ENCODE measurements at places on chromosomes 11 and 22. TPM values are rescaled to one million over a fixed set of nuclear protein-coding genes. Genes with fewer than 3 reads are reported as not detected.
A peak's percentile ranks its signal among the peaks of the same experiment; 100 is the strongest.

USP2 gene
- 0.68 TPM for total RNA-seq

MTCH2 gene
- 47.8 TPM for total RNA-seq

PNPLA3 gene
- total RNA-seq, result not detected

KRTAP5-8 gene
- total RNA-seq, result not detected

QSER1 gene
- total RNA-seq, result 40.0 TPM

SLC15A3 gene
- 29.5 TPM for total RNA-seq

SLC17A6 gene
- not detected for total RNA-seq

GTSE1 gene
- 0.41 TPM for total RNA-seq

DNA sequence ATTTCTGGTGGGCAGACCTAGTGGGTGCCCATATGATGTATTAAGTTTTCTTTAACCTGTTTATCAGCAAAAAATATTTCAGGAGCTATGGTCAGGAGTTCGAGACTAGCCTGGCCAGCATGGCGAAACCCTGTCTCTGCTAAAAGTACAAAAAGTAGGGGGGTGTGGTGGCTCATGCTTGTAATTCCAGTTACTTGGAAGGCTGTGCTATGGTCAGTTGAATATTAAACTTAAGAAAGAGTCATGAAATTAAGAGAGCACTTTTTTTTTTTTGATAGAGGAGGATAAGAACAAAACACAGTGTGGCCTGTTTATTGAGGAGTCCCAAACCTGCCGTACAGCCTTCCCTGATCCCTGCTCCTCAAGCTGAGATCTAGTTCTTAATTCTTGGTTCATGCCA, 29.8 kb downstream of the OR6Q1 start:
- no peaks in the 10 kb centered on the region for H3K27me3 ChIP-seq
- H3K4me3 ChIP-seq, result no peak overlapping the region
- H3K4me1 ChIP-seq, result peaks cover 21% of the 10 kb centered on the region
- no peaks in the 10 kb centered on the region for H3K36me3 ChIP-seq

GRCh38 chr22:47386812-47387510, 624.5 kb downstream of the TBC1D22A start:
- no peaks in the 10 kb centered on the region for H3K27me3 ChIP-seq
- H3K36me3 ChIP-seq, result no peaks in the 10 kb centered on the region
- H3K27ac ChIP-seq, result no peak overlapping the region
- no peak overlapping the region for H3K4me3 ChIP-seq
- H3K4me1 ChIP-seq, result no peaks in the 10 kb centered on the region

DNA sequence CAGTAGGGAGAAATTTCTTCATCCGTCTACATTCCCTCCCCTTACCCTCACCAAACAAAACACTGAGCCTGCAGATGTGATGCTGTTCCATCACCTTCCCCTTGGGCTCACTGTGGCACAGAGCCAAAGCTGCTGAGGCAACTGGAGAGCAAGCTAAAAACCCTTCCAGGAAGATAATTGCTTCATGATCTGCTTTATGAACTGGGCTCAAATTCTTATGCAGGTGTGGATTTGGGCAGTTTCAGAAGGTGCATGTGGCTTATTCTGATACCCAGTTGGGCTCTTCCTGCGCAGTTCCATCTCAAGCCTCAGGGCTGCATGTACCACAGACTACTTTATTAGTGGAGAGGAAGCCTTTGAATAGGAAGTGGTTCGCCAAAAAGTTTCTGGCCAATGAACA, 58.3 kb downstream of the AAMDC start:
- no peak for DNase-seq
- H3K27ac ChIP-seq, result no peak overlapping the region
- no peaks in the 10 kb centered on the region for H3K4me1 ChIP-seq
- peaks cover 13% of the 10 kb centered on the region for H3K36me3 ChIP-seq
- H3K4me3 ChIP-seq, result no peak overlapping the region
- no peaks in the 10 kb centered on the region for H3K27me3 ChIP-seq

DNA sequence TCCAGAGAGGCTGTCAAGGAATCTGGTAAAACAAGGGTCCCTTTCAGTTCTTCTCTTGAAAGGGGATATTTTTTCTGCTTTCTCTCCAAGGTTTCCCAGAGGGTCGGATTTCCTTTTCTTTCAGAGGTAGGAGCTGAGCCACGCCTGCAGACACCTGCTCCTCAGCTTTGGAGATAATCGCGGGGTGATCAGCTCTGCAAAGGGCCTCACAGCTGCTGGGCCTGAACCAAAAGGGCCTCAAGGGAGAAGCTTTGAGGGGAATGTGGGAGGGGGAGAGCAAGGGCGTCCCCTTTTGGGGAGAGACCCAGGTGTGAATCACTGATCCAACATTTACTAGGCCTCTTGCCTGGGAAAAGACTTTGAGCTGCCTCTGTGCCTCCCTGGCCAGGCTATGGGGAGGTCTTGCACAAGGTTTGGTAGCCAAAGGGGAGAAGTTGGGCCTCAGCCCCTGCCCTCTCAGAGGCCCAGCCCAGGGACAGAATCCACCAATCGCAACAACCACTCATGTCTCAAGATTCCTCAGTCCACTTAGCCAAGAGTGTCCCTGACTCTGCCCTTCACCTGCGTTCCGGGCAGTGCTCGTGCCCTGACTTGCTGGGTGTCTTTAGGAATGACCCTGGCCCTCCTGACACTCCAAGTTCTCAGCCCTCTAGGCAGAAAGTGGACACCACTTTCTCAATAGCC, 14.0 kb upstream of the TP53I11 start:
- no peaks in the 10 kb centered on the region for H3K27me3 ChIP-seq
- H3K4me1 ChIP-seq, result no peaks in the 10 kb centered on the region
- no peaks in the 10 kb centered on the region for H3K36me3 ChIP-seq
- H3K4me3 ChIP-seq, result no peak overlapping the region
- DNase-seq, result no peak

GRCh38 chr11:44823868-44824267, 97.1 kb downstream of the TSPAN18 start:
- H3K36me3 ChIP-seq, result no peaks in the 10 kb centered on the region
- H3K27ac ChIP-seq, result no peak overlapping the region
- H3K27me3 ChIP-seq, result no peaks in the 10 kb centered on the region
- no peak for DNase-seq
- no peaks in the 10 kb centered on the region for H3K4me1 ChIP-seq

DNA sequence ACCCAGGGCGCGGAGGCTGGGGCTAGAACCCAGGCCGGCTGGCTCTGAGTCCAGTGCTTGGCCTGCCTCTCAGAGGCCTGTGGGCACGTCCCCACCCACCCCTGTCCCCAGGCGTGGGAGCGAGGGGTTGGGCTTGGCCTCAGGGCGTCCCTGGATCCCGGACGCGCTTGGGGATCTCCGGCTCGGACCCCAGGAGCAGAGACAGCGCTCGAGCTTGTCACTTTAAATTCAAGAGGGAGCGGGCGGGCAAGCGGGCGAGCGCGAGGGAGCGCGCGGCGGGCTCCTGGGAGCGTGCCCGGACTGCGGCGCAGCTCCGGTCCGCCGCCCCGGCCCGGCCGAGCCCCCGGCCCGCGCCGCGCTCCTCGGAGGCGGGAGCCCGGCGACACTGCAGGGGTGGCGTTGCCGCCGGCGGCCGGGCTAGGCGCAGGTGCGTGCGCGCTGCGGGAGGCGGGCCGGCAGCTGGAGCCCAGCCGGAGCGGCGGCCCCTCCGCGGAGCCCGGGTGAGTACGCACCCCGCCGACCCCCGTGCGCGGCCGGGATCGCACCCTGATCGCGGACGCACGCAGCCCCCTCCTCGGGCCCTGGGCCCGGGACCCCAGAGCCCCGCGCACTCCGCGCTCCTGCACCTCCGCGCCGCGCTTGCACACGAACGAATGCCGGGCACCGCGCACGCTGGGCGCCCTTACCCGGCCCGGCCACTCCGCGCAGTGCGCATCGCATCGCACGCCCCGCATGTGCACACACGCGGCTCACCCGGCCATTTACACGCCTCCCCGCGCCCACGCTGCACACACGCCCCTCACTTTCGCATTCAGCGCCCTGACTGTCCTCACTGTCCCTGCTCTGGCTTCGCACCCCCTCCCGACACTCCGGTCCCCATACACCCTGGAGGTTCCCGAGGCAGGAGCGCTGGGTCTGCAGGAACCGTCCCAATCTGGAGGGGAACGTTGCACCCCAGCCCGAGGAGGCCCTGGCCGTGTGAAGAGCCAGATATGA, at the start of gene SYT12:
SYT12 (plus strand) TSS at position 174 of the 996 bp plus-strand sequence. CDS start 7,011 bp downstream, outside the sequence.
- peak within 1 kb of the TSS; percentile 71 for H3K4me3 ChIP-seq
- H3K27ac ChIP-seq, result no peak within 1 kb of the TSS
- no peaks in the 10 kb centered on the region for H3K36me3 ChIP-seq
- no peaks in the 10 kb centered on the region for H3K27me3 ChIP-seq

DNA sequence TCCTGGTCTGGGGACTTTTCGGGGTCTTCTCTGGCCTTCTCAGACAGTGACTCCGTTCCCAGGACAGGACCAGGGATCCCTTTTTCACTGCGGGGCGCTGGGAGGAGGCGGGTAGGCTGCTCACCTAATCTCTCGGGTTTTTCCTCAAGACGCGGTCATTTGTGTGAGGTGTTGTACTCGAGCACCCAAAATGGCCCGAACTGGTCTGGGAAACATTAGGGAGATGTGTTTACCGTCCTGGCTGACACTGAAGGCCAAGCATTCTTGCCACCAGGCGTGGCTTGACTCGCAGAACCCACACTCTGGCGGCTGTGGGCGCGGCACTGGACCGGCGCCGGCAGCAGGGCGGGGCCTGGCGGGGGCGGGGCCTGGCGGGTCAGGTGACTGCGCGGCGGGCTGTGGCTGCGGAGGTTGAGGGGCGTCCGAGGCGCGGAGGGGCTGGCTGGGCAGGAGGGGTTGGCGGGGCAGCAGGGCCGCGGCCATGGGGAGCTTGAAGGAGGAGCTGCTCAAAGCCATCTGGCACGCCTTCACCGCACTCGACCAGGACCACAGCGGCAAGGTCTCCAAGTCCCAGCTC, at the start of gene SWAP70:
SWAP70 (plus strand) TSS at position 379 of the 577 bp plus-strand sequence; CDS start at position 482, 103 bp downstream.
- peak within 1 kb of the TSS; percentile 99 for H3K4me3 ChIP-seq
- DNase-seq, result peak; percentile 67
- H3K36me3 ChIP-seq, result no peaks in the 10 kb centered on the region
- peak within 1 kb of the TSS; percentile 96 for H3K27ac ChIP-seq
- H3K4me1 ChIP-seq, result no peaks in the 10 kb centered on the region

DNA sequence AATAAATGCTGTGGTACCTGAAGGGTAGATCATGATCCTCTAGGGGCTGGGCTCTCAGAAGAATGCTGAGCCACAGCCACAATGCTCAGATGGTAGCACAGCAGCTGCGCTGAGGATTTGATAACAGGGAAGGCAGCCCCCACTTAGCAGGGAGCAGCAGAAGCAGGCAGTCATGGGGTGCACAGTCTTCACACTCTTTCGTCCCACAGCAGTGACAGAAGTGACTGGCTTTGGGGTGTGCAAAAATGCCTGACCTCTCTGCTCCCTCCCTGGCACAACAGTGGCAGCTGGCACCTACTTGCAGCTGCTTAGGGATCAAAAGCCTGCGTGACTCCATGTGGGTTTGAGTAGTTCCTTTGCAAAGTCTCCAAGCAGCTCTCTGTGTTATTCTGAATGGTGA, 1349.8 kb upstream of the RAG2 start:
- no peak for DNase-seq
- H3K4me3 ChIP-seq, result no peak overlapping the region
- H3K27me3 ChIP-seq, result no peaks in the 10 kb centered on the region
- H3K4me1 ChIP-seq, result no peaks in the 10 kb centered on the region

- H3K4me1 ChIP-seq, result peaks cover 27% of the 10 kb centered on the region
- no peak for DNase-seq
- no peak overlapping the region for H3K4me3 ChIP-seq
These were observed 530.3 kb downstream of the TBC1D22A start for GRCh38 chr22:47292546-47293320.

DNA sequence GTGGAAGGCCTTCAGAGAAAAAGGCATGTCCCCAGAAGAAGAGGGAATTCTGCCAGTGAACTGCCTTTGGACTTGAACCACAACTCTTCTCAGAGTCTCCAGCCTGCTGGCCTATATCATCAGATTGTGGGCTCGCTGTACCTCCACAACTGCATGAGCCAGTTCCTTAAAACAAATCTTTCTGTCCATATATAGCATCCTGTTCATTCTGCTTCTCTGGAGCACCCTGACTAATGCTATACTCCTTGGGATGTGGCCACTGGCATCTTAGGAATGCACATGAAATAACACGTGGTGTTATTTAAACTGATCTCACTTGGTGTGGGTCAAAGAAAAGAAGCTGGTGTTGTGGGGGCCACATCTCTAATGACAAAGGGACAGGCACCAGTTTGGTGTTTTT, 58.3 kb upstream of the VSTM5 start:
- no peak overlapping the region for H3K4me3 ChIP-seq
- H3K27ac ChIP-seq, result no peak overlapping the region
- H3K4me1 ChIP-seq, result peaks cover 10% of the 10 kb centered on the region
- H3K27me3 ChIP-seq, result no peaks in the 10 kb centered on the region
- H3K36me3 ChIP-seq, result no peaks in the 10 kb centered on the region

- no peaks in the 10 kb centered on the region for H3K4me1 ChIP-seq
- DNase-seq, result no peak
- H3K36me3 ChIP-seq, result no peaks in the 10 kb centered on the region
- H3K27ac ChIP-seq, result no peak overlapping the region
- no peaks in the 10 kb centered on the region for H3K27me3 ChIP-seq
These were observed 138.8 kb upstream of the ZBED5 start for GRCh38 chr11:10996678-10997077.

DNA sequence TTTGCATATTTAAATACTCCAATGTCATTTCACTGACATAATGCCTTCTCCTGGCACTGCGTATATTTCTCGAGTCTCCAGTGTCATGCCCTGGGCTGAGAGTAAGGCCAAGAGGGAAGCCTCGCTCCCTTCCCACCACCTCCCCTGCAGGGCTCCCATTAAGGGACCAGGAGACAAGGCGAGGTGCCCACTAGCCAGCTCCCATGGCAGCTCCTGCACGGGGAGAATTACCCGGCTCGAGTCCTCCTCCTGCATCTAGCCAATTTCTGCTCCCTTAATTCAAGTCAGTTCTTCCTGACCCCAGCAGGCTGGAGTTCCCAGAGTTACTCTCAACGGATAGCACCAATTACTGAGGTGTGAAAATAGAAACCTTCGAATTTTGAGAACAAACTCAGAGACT, 31.9 kb downstream of the OPCML start:
- H3K27ac ChIP-seq, result no peak overlapping the region
- no peak overlapping the region for H3K4me3 ChIP-seq
- no peaks in the 10 kb centered on the region for H3K36me3 ChIP-seq
- no peaks in the 10 kb centered on the region for H3K27me3 ChIP-seq
- H3K4me1 ChIP-seq, result no peaks in the 10 kb centered on the region

Measured in thoracic aorta (tissue), 2 donors.